ENCODE measurements at places on chromosomes 12 and 14.

DNA sequence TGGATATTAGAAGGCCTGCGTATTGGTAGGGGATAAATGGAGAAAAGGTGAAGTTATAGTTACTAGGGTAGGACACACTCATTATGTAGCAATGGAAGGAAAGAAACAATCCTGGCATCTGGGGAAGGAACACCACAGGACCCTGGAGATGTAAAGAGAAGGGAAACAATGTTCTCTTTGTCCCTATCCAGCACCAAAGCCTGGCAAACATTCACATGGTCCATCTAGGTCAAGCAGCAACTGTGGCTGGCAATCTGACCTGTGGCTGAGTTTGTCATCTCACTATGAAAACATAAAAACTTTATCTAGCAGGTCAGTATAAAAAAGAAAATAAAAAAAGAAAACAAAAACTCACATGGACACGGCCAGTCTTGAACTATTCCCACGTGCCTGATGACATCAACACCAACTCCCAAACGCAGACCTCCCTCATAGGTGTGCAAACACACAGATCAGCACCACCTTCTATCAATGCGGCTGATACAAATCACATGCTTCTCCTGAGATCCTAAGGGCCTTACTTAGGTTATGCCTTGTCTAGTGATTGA lies 2.6 kb downstream of the POMT2 start:
- DNase-seq, result no peak

DNA sequence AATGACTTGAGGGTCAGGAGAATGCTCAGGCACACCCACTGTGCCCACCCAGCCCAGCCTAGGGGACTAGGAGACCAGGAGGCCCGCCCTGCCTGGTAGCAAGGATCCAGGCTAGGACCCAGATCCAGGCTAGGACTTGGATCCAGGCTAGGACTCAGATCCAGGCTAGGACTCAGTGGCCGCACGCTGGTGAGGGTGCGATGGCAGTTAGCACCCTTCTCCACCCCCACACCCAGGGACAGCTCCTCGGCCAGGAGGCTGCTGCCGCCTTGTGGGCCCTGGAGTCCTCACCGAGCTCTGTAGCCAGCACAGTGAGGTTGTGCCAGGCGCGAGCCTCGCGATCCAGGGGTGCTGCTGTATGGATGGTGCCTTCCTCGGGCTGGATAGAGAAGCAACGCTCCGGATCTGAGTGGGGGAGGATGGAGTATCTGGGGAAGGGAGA lies 5.1 kb downstream of the CDH24 start:
- DNase-seq, result no peak

GRCh38 chr14:105532735-105533141 lies 6.4 kb downstream of the TMEM121 start:
- DNase-seq, result no peak

DNA sequence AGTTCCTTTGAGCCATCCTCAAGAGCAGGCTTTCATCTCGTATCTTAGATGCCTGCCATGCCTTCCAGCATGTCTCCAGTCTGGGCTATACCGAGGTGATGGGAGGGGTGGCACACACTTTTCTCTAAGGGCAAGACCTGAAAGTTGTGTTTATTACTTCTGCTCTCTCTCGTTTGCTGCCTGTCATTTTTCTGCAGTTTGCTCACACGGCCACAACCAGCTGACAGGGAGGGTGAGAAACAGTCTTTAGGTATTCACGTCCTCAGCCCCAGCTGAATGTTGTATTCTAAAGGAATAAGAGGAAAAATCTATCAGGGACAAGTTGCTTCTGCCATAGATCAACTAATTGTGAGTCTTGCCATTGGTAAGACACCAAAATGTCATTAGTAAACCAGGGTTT lies 88.0 kb downstream of the TMTC2 start:
- DNase-seq, result no peak

GRCh38 chr12:94593822-94594442 lies 56.4 kb downstream of the TMCC3 start:
- no peak for DNase-seq

GRCh38 chr12:111076611-111077451 lies 156.5 kb upstream of the MYL2 start:
- no peak for DNase-seq

- no peak for DNase-seq
These were observed 115.0 kb downstream of the DACT1 start for GRCh38 chr14:58752771-58753201.

- DNase-seq, result no peak
These were observed 24.0 kb upstream of the TSPAN11 start for GRCh38 chr12:30902596-30902995.

DNA sequence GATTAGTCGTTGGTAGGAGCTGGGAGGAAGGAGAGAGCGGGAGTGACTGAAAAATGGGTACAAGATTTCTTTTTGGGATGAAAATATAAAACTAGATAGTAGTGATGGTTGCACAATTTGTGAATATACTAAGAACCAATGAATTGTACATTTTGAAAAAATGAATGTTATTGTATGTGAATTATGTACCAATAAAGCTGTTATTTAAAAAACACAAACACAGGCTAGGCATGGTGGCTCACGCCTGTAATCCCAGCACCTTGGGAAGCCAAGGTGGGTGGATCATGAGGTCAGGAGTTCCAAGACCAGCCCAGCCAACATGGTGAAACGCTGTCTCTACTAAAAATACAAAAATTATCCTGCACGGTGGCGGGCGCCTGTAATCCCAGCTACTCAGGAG lies 32.1 kb downstream of the PPP1R13B start:
- no peak for DNase-seq

- peak; percentile 13 for DNase-seq
These were observed 468.3 kb downstream of the AACS start for GRCh38 chr12:125533434-125534029.

DNA sequence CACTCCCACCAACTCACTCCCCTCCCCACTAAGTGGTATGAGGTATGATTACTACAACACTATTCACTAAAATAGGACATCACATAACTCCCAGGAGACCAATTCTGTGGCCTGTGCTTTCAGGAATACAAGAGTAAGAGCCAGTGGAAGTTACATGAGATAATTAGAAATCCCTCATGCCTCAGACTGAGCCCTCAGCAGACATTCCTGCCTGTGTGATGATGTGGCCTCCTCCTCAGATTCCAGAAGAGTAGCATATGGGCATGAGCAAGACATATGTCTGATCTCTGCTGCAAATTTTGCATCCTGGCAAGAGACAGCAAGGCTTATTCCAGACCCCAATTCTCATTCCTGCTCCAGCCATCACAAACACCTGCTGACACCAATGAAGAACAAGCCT lies 46.0 kb upstream of the BMP4 start:
- no peak for DNase-seq

- DNase-seq, result peak; percentile 83
These were observed 12.7 kb upstream of the HDAC7 start for GRCh38 chr12:47832263-47832933.

GRCh38 chr14:91329486-91330014 lies 85.0 kb upstream of the GPR68 start:
- DNase-seq, result no peak

GRCh38 chr14:95460647-95461478 lies 55.6 kb downstream of the SYNE3 start:
- no peak for DNase-seq

DNA sequence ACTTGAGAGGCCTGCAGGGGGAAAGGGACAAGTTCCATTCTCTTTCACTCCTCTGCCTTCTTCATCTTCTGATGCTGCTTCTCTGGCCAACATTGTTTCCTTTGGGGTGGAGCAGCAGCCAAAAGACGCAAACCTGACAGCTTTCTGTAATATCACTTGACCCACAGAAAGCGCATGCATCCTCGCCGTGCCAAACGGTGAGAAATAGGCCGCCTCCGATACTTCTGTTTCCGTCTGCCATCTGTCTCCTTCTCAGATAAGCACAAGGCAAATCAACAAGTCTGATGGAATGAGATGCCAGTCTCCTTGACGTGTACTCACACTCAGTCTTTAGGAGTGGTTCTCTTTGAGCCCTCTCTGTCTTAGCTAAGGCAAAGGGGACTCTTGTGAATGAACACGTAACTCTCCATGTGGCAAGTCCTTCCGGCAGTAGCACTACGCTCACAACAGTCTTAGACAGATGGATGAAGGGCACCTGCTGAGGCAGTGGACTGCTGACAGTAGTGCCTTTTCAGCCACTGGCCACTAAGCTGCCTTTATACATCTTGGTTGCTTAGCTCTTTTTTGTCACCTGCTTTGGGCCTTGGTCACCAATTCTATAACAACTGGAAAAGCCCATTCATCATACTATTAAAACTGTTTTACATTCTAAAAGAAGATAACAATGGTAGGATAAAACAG lies 214.1 kb downstream of the FBXL14 start:
- DNase-seq, result no peak

DNA sequence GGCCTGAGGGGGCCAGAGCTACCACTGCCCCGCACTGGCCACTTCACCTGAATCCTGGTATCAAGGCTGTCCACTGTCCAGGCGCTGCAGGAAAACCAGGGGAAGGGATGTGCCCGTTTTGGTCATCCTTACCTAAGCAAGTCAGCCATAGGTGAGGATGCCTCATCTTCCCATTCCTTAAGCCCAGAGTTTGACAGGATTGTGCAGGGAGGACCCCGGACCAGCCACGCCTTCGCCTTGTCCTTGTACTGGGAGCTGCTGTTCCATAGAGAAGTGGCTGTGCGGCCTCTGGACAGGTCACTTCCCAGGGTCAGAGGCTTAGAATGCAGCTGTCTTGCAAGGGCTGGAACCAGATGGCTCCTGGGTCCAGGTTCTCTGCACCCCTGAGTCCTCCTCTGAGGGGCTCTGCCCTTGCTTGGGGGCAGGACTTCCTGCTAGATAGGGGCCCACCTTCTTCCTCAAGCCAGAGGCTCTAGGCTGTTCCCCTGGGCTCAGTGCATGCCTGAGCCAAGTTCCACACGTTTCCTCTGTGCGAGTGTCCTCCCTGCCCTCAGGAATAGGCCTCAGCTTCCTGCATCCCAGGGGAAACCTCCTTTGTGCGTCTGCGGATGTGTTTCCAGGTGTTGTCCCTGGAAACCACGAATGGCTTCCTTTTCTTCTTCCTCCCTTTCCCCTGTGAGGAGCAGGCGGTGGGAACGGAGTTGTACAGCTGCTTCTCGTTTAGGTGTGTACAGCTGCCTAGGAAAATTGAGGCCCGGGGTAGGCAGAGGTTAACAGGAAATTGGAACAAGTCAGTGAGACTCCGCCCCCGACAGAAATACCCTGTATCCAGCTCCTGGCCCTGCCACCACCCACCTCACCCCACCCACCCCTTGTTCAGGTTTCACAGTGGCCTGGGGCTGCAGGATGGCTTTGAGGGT lies 54.3 kb upstream of the RIN3 start:
- no peak for DNase-seq

DNA sequence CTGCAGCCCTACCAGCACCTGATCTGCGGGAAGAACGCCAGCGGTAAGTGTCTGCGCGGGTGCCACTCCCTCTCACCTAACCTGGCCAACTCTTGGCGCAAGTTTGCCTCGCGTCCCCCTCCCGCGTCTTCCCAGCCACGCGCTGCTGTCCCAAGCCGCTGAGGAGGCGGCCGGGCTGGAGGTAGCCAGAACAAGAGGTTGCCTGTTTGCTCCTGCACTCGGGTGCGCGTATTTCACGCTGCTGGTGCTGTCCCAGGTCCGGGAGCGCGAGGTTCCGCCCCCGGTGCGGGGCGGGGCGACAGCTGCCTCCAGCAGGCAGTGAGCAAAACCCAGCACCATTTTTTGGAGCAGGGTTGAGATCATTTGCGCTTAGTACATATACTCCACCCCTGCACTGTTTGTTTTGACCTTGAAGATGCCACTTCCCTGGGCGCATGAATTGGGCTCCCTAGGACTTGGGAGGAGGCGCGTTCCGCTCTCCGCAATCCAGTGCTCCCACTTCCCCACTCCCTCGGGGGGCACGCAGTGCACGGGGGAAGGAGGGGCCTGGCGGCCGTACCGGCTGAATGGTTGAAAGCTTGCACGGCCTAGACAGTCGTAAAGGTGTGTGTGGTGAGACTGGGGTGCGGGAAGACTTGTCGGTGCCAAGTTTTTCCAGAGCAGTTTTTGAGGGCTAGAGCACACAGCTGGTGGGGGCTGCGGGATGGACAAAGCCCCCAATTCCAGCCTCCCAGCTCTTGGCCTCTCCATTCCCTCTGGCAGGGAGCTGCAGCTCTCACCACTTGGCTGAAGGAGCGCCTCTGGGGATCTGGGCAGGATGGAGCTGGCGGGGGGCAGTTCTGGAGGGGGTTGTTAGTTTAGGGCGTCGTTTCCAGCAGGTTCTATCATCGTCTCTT lies 226.9 kb upstream of the CRY1 start:
- peak; percentile 84 for DNase-seq

DNA sequence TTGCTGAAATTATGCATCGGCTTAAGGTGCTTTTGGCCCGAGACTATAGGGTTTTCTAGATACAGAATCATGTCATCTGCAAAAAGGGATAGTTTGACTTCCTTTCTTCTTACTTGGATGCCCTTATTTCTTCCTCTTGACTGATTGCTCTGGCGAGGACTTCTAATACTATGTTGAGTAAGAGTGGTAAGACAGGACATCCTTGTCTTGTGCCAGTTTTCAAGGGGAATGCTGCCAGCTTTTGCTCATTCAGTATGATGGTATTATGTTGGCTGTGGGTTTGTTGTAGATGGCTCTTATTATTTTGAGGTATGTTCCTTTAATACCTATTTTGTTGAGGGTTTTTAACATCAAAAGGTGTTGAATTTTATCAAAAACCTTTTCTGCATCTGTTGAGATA lies 8.3 kb downstream of the BMAL2 start:
- DNase-seq, result no peak

- DNase-seq, result no peak
These were observed 336.8 kb downstream of the LRIG3 start for GRCh38 chr12:58583529-58583928.

GRCh38 chr12:104482748-104483147 lies 26.0 kb downstream of the CHST11 start:
- no peak for DNase-seq

DNA sequence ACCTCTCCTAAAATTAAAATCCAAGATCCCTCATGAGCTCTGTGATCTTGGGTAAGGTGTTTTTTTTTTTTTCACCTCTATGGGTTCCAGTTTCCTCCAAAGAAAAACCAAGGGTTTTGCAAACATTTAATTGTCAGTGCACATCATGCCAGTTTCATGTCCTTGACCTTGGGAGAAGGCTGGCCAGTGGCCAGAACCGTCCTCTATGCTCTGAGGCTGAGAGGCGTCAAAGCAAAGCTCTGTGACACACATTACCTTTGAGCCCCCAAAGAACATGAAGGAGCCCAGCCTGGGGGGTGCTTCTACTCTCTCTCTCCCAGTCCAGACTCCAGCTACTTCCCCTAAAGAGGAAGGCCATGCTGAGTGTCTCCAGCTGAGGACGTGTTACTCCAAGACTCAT lies 145.5 kb upstream of the TMEM132C start:
- DNase-seq, result no peak

DNA sequence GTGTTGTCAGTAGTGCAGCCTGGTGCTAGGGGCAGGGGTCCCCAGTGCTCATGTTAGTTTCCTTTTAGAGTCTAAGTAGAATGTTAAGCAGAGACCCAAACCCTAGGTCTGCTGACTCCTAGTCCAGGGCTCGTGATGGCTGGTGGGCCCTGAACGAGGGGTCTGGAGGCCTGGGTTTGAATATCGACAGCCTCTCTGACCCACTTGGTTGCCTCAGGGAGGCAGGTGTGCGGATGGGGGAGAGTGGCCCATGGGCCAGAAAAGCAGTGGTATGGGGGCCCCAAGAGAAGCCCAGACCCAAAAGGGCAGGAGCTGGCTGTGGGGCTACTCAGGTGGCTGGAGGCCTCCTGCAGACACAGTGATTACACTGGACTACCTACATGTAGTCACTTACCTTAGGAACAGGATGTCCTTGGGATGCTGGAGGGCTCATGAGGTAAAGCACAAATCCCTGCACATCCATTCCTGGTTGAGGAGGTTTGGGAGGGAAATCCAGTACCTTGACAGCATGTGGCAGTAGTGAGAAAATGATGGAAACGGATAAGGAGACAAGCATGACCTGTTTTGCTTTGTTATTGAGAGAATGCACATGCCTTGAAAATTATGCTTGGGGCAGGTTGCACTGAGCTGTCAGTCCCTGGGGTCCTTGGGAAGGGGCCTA lies 1.7 kb upstream of the SLC25A29 start:
- DNase-seq, result no peak
